HCEC 1CT (cell line): ENCODE measurements at places on chromosomes 7 and 10.

- DNase-seq: no peak
Observed at GRCh38 chr7:38870147-38870546, 38.8 kb downstream of the VPS41 start.

DNA sequence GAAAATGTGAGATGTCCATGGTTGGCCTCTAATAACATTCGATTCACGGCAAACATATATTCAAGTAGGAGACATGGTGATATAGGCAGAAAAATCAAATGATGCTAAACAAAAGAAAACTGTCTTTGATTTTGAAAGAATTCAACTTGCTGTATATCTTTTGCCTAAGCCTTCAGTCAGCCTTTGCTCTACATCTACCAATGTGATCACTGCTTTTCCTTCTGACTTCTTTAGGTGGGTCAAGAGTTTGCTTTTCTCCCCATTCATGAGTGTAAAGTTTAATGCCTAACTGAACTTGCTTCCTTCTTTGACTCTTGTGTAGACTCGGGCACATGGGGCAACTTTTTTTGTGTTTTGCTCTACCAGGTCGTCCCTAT is 417 bp upstream of the HIF1AN start:
- no peak for DNase-seq

DNA sequence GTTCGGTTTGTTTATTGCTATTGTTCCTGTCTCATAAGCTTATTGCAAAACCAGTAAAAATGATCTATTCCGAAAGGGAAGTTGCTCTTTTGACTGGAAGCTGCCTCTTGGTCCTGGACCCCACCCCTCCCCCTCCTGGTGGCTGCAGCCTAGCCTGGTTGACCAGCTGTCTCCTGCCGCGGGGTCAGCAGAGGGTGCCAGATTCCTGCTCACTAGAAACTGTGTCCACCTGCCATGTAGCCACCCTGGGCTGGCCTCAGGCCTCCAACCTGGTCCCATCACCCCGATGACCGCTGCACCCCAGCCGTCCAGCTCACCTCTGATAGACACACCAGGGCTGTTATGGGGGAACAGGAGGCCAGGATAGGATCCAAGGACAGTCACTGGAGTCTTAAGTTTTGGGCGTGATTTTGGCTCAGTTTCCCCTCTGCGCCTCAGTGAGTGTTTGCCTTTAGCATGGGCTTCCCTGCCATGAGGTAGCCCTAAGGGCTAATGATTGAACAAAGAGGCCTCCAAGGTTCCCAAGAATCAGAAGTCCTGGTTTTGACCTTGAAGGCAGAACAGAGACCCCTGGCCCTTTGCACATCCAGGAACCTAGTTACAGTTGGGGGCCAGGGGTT is 32.9 kb upstream of the SLF2 start:
- DNase-seq: no peak

DNA sequence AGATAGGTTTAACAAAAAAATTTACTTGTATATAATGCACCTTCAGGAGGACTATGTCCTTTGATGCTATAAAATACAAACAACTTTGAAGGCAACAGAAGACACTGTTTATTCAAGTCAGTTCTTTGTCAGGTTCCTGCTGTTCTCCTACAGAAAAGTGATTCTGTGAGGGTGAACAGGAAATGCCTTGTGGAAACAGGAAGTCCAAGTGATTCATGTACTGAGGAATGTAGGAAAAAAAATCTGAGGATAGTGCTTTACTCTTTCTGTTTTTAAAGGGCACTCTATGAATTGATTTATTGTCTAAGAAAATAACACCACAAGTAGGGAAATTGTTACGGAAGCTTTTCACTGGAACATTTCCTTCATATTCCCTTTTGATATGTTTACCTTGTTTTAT is 171.9 kb downstream of the HDAC9 start:
- DNase-seq: peak; percentile 88

DNA sequence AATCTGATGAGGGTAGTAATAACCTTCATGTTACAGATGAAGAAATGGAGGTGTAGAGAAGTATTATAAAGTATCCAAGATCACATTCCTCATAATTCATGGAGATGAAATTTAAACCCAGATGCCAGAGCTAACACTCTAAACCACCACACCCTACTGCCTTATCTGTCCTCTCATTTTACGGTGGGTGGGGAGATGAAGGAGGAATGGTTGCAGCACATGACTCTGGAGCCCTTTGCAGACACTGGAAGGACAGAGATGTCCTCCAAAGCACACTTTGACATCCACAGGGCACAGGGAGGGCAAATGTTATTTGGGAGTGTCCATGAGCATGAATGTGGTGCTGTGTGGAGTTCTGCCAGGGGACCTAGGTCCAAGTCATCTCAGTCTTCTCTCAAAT is 1.1 kb downstream of the PLEKHS1 start:
- no peak for DNase-seq

GRCh38 chr7:137755427-137755826 is 91.3 kb downstream of the DGKI start:
- DNase-seq: no peak

DNA sequence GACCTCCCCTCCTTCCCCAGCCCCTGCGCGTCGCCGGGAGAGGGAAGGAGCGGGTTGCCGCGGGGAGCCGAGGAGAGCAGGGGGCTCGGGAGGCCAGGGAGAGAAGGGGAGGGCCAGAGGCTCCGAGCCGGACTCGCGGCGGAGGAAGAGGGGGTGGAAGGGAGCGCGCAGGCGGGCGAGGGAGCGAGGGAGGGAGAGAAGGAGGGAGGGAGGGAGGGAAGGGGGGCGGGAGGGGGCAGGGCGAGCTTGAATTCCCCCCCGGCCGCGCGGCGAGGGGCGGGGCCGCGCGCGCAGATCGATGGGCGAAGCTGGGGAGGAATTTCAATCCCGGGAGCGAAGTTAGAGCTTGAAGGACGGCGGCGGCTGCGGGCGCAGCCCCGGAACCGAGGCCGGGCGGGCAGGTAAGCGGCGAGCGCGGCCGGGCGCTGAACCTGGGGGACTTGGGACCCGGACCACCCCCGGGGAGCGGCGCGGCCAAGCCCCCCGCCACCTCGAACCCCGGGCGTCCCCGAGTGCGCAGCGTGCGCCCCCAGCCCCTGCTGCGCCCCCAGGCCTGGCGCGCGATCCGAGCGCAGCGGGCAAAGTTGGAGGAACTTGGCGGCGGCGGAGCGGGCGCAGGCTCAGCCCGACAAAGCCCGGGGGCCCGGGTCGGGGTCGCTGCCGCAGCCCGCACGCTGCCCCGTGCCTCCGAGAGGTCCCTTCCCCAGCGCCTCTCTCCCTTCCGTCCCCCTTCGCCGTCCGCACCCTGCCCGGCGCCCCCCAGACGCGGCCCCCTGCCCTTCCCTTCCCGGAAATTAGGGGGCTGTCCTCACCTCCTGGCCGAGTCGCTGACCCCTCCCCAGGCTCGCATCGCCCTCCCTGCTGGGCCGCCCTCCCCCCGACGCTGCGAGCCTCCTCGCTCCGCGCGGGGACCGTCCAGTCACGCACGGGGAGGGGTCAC is at the start of gene ELFN1:
ELFN1 (plus strand) TSS at position 324 of the 940 bp plus-strand sequence. CDS start 74,320 bp downstream, outside the sequence.
- no peak for DNase-seq

- DNase-seq: no peak
Observed at GRCh38 chr7:107697321-107698049, 36.9 kb downstream of the SLC26A4 start.

GRCh38 chr10:99779335-99779734 is 3.1 kb upstream of the ABCC2 start:
- DNase-seq: peak; percentile 73
